Endothelial cell of coronary artery (primary cell): ENCODE measurements at places on chromosomes 12 and 14. TPM values are rescaled to one million over a fixed set of nuclear protein-coding genes. Genes with fewer than 3 reads are reported as not detected.

The RIPK3 gene
- total RNA-seq: 2.9 and 3.5 TPM in 2 replicates

The ABCD2 gene
- not detected in 2 replicates for total RNA-seq

The LGALS3 gene
- total RNA-seq: 33.7 and 44.0 TPM in 2 replicates

The BCL2L14 gene
- total RNA-seq: not detected in 2 replicates

The NAB2 gene
- 10.9 and 16.8 TPM in 2 replicates for total RNA-seq

The FBXO34 gene
- 20.5 and 22.8 TPM in 2 replicates for total RNA-seq

The PTGER2 gene
- 1.4 TPM in 1 of 2 replicates, not detected in the other for total RNA-seq
